ENCODE measurements at places on chromosomes 12 and 14.

- no peak for DNase-seq
Measured at GRCh38 chr12:79725987-79726386, 35.2 kb upstream of the PAWR start.

DNA sequence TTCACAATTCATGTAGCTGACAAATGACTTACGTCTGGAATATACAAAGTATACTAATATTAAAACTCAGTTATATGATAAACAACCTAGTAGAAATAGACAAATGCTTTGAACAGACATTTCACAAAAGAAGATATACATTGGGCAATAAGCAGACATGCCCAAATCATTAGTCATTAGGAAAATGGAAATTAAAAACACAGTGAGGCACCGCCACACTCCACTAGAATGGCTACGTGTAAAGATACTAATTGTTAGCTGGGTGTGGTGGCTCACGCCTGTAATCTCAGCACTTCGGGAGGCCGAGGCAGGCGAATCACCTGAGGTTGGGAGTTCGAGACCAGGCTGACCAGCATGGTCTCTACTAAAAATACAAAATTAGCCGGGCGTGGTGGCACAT lies 248.9 kb upstream of the TMEM132C start:
- no peak for DNase-seq

GRCh38 chr14:35539969-35540368 lies 6.0 kb downstream of the INSM2 start:
- no peak for DNase-seq

DNA sequence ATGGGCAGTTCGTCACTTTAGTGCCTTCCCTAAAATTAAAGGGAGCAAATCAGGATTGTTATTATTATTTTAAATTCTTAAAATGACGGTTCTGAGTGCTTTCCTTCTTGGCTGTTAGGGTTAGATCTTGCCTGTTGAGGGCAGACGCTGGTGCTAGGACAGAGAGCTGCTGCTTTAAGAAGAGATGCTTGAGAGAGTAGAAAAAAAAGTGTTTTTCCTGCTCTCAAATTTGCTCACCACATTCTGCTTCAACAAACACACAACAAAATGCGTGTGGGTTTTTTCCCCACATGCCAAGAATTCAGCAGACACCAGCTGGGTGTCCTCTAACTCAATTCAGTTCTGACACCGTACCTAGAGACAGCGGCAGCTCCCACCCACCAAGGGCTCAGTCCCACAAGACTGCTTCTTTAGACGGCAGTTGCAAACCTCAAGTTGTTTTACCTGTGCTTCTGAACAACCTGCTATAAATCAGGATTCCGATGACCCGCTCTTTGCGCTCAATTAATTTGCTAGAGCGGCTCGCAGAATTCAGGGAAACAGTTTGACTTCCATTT lies 75.8 kb upstream of the RIN3 start:
- no peak for DNase-seq

DNA sequence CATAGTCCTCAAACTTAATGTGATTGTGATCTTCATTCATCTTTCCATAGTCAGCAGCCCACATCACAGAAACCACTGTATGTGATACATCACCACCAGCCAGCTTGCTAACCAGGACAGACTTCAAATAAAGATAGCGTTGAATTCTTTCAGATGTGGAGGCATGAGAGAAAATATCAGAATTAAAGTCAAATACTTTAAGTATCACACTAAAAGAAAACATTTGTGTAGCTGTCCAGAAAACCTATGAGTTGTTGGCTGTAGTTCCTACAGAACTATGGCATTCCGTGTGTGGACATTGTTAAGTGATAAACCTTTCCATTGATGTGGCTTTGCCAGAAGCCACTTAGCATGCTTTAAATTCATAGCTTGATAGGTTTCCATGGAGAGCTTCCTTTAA lies 105.1 kb downstream of the LLPH start:
- no peak for DNase-seq

DNA sequence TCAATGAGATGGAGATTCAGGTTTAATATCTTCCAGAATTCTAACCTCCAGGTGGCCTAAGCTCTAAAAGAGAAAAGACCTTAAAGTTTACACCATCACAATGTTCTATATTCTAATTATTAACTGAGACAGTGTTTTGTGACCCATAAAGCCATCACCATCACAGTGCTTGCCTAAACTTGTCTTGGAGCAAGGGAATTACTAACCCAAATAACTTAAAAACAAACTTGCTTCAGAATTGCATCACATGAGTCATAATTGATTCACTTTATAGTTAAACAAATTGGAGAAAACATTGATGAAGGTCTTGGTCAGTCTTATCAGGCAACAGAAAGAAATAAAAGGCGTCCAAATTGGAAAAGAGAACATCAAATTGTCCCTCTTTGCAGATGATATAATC lies 54.5 kb upstream of the ALG10 start:
- no peak for DNase-seq

GRCh38 chr12:5715021-5715420 lies 230.0 kb downstream of the ANO2 start:
- DNase-seq, result no peak

DNA sequence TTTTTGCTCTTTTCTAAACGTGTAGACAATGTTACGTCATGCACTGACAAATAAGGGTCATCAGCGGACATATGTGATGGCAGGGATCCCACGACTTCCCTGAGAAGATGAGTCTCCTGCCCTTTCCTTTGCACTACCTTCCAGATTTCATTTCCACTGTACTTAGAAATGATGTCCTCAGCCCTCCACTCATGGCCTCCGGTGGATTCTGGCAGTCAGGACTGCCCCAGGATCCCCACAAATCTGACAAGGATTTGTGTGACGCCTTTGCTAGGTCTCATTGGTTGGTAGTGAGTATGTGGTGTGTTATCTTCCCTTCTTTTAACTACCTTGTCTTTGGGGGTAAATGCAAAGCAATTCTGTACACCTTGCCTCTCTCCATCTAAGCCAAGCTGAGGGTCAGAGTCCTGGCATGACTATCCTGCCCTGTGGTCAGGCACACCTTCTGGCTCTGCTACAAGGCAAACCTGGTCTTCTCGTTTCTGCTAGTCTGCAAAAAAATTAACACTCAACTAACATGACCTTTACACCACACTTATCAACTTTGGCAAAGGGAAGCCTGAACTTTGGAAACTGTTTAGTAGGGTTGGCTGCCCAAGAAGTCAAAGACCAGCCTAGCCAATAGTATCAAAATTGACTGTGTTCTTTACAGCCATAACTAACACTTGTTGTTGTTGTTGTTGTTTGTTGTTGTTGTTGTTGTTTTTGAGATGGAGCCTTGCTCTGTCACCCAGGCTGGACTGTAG lies 17.3 kb upstream of the DHRS4 start:
- no peak for DNase-seq

DNA sequence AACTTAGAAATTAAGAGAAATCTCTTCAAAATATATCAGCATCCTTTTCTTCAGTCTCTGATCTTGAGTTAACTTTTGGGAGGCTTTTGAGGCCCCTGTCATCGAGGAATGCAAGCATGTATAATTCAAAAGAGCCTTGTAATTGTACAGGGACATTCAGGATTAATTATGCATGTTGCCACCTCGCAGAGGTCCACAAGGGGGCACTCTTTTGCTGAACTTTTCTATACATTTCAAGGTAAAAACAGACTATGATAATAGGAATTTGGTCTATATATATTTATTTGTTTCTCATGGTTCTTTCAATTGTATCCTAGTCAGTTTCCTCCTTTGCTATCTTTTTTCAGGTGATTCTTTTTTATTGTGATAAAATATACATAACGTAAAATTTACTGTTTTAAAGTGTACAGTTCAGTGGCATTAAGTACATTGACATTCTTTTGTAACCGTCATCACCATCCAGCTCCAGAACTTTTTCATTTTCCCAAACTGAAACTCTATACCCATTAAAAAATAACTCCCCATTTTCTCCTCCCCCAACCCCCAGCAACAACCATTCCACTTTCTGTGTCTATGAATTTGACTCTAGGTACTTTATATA lies 47.0 kb upstream of the SLC2A13 start:
- peak; percentile 14 for DNase-seq

DNA sequence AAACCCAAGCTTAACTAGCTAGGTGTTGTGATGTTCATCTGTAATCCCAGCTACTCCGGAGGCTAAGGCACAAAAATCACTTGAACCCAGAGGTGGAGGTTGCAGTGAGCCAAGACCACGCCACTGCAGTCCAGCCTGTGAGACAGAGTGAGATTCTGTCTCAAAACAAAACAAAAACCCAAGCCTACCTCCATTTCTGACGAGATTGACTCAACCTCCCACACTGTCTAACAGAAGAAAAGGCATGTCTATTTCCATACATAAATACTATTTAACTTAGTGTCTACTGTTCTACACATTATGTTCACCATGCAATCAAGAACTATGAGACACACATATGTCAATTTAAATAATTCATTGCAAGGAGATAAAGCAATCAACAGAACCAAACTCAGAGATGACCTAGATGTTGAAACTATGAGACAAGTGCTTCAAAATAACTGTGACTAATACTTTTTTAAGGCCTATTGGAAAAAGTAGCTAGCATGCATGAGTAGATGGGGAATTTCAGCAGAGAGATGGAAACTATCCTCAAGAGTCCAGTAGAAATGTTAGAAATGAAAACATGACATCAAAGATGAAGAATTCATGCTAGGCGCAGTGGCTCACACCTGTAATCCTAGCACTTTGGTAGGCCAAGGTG lies 75.9 kb upstream of the DHRS4 start:
- no peak for DNase-seq

GRCh38 chr14:52023518-52023917 lies 34.2 kb downstream of the RTRAF start:
- no peak for DNase-seq

GRCh38 chr14:83096092-83096491 lies 1562.4 kb upstream of the SEL1L start:
- DNase-seq, result no peak

- no peak for DNase-seq
Measured at GRCh38 chr12:3752096-3752709, 706 bp downstream of the CRACR2A start.

DNA sequence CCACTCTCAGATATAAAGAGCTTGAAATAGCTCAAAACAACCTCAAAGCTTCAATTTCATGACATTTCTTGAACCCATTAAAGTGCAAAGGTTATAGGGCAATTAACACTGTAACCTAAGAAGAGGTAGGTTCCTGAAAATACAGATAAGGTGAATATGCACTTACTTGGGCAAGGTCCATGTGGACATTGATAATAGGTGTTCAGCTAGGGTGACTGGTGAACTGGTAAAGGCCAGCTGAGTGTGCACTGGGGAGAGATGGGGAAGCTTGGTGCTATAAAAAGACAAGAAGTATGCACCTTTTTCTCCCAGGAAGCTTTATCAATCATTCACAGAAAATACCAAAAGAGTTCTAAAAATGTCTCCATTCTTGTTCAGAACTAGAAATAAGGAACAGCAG lies 418.6 kb downstream of the SLC16A7 start:
- no peak for DNase-seq

DNA sequence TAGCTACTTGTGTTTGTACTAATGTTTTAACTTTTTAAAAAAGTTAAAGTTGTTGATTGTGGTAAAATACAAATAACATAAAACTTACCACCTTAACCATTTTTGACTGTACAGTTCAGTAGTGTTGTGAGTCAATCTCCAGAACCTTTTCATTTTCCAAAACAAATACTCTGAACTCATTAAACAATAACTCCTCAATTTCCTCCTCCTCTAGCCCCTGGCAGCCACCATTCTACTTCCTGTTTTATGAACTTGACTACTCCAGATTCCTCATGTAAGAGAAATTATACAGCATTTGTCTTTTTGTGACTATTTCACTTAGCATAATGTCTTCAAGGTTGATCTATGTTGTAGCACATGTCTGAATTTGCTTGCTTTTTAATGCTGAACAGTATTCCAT lies 299.1 kb upstream of the AMIGO2 start:
- DNase-seq, result no peak

DNA sequence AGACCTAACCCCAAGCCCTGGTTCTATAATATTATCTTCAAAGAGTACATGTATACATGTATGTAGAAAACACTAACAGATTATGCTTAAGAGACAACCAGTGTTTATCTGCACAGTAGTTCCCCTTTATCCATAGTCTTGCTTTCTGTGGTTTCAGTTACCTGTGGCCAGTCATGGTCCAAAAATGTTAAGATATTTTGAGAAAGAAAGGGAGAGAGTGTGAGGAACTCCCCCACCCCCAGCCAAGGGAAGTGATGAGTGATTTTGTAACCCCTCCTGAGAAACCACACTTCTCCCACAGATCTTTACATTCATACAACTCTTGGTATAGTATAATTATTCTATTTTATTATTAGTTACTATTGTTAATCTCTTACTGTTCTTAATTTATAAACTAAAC lies 77.3 kb upstream of the CNTN1 start:
- DNase-seq, result no peak

GRCh38 chr12:116465856-116466255 lies 93.3 kb upstream of the MAP1LC3B2 start:
- DNase-seq, result no peak

GRCh38 chr12:87687362-87687761 lies 341.8 kb downstream of the C12orf50 start:
- DNase-seq, result no peak

DNA sequence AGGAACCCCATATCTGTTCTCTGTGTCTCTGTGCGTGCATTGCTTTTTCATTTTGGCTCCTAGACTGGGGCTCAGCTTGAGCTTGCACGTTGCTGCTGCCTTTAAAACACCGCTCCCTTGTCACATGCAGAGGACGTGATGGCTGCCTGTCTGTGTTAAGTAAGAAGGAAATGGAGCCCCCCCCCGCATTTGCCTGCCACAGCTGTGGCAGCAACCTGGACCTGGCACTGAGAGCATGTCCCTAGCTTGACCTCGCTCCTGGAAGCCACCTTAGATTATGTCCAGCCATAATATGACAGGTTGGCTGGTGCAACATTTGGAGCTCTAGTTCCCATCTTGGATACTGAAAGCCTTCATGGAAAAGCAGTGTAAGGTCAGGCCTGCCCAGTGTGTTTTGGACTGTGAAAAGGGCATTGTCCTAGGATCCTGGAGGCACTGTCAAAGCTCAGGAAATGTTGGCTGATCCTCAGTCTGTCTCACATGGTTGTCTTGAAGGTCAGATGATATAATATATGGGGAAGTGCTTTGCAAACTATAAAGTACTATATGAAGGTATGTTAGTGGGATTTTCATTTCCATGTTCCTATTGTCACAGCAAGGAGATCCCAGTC lies 73.8 kb downstream of the PRKCH start:
- DNase-seq, result no peak

GRCh38 chr12:48029491-48030172 lies 25.4 kb upstream of the COL2A1 start:
- DNase-seq, result no peak

DNA sequence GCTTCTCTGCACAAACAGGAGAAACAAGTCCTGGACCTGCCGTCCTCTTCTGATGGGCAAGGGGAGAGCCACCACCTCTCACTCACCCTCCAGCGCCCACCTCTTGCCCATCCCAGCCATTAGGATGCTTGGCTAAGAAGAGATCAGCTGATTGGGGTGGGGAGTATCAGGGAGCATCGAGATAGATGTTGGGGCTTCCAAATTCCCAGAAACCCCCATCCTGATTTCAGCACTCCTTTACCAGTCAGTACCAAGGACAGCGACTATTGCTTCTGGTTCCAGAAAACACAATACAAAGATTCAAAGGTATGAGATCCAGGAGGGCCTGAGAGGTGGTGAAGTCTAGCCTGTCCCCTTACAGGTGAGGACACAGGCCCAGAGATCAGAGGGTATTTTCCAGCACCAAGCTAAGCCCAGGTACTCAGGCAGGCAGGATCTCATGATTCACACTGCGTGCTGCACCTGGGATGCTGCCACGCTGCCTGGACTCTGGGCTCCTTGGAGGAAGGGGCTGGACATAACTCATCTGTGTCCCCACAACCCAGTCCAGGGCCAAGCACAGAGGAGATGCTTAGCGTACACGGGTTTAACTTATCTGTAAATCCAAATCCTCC lies 76.6 kb downstream of the TUNAR start:
- DNase-seq, result peak; percentile 19
